ENCODE measurements at places on chromosomes 2 and 18. TPM values are rescaled to one million over a fixed set of nuclear protein-coding genes. Genes with fewer than 3 reads are reported as not detected.

- H3K27me3 ChIP-seq: no peaks in the 10 kb centered on the region
- H3K4me3 ChIP-seq: no peak overlapping the region
- no peaks in the 10 kb centered on the region for H3K4me1 ChIP-seq
- no peak for DNase-seq
These were observed 23.6 kb downstream of the TMEM178A start for GRCh38 chr2:39689272-39689841.

DNA sequence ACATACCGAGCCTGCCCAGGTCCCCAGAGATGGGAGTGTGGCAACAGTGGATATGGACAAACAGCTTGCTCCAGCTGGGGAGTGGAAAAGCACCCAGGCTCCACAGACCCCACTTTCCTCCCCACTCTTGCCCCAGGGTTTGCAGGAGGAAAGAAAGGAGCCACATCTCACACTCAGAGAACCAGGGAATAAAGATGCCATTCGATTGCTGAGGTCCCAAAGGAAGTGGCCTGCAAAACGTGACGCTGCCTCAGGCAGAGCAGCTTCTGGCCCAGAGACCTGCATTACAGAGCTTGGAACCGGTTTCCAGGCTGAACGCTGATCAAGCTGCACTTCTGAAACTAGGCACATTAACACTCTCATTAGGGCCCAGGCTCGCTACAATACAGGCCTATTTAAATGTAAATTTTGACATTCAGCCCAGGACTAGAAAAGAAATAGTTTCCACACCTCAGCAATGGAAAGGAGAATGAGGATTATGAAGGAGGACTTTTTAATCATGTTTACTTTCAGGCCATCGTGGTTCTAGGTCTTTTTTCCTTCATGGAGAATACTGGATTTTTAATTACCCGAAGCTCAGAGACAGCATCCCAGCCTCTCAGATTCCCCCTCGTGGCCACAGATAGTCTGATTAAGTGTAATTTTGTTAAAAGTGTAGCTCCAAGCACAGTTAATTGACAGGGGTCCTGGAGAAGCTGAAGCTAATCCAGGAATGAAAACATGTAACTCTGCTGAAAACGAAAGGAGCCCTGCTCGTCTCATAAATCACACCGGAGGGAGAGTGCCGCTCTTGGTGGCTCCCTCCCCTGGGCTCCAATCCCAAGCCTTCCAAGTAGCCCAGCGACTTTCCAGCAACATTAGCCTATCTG, 221.3 kb upstream of the RAB6C start:
- H3K4me1 ChIP-seq: no peaks in the 10 kb centered on the region
- H3K27me3 ChIP-seq: no peaks in the 10 kb centered on the region
- no peaks in the 10 kb centered on the region for H3K36me3 ChIP-seq
- DNase-seq: no peak
- no peak overlapping the region for H3K27ac ChIP-seq

DNA sequence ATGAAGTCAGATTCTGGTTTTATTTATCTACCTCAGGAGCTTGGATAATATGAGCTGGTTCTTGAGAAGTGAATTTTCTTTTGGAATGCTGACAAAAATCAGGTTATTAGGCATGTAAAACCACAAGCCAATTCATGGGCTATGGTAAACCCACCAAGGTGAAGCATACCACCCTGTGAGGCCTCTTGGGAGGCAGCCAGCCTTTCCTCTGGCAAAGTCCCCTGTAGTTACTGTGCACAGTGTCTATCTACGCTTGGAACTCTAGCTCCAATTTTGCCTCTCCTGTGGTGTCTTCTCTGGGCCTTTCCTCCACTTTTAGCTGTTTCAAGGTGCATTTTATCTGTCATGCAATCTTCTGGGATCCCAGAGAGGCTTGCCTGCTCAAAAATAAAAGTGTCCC, 242.7 kb upstream of the ZSWIM2 start:
- H3K4me1 ChIP-seq: no peaks in the 10 kb centered on the region
- H3K4me3 ChIP-seq: no peak overlapping the region
- no peaks in the 10 kb centered on the region for H3K27me3 ChIP-seq

The PROM2 gene
- total RNA-seq: 1.2 TPM

The TUBA4B gene
- not detected for total RNA-seq

DNA sequence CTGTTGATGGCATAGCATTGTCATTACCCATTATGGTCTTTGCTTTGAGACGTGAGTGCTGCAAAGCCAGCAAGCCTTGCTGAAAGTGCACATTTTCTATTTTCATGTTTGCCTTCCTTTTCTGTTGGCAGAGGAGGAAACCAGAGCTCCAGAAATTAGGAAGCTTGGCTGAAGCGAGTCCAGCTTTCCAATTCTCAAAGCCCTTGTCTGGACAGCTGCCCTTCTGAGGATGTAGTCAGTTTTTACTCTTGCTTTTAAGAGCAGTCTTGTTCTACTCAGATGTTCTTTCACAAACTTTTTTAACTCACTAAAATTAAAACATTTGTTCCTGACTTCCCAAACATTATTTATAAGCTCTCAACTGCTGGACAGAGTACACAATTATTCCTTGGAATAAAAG, 93.8 kb downstream of the ICOS start:
- no peaks in the 10 kb centered on the region for H3K4me1 ChIP-seq
- DNase-seq: no peak
- no peaks in the 10 kb centered on the region for H3K36me3 ChIP-seq
- H3K27ac ChIP-seq: no peak overlapping the region
- no peak overlapping the region for H3K4me3 ChIP-seq

- H3K4me3 ChIP-seq: no peak overlapping the region
- DNase-seq: no peak
- H3K27me3 ChIP-seq: no peaks in the 10 kb centered on the region
These were observed 113.6 kb downstream of the LRATD1 start for GRCh38 chr2:14746133-14746532.

- no peaks in the 10 kb centered on the region for H3K27me3 ChIP-seq
- peaks cover 10% of the 10 kb centered on the region for H3K36me3 ChIP-seq
- H3K4me3 ChIP-seq: no peak overlapping the region
- no peak for DNase-seq
- H3K4me1 ChIP-seq: peaks cover 17% of the 10 kb centered on the region
These were observed 28.4 kb downstream of the CFLAR start for GRCh38 chr2:201144101-201145051.

GRCh38 chr2:206858687-206859329, 80.5 kb upstream of the CPO start:
- no peak for DNase-seq
- peaks cover 3% of the 10 kb centered on the region for H3K4me1 ChIP-seq
- no peaks in the 10 kb centered on the region for H3K27me3 ChIP-seq
- no peak overlapping the region for H3K27ac ChIP-seq
- H3K4me3 ChIP-seq: no peak overlapping the region

The CROCC2 gene
- not detected for total RNA-seq

- H3K4me1 ChIP-seq: no peaks in the 10 kb centered on the region
- no peak overlapping the region for H3K4me3 ChIP-seq
- no peaks in the 10 kb centered on the region for H3K27me3 ChIP-seq
These were observed 382.8 kb downstream of the GPD2 start for GRCh38 chr2:156818944-156819343.

GRCh38 chr2:29361231-29361630, 246.0 kb downstream of the CLIP4 start:
- DNase-seq: peak; percentile 11
- peaks cover 3% of the 10 kb centered on the region for H3K27me3 ChIP-seq
- no peak overlapping the region for H3K4me3 ChIP-seq
- H3K27ac ChIP-seq: no peak overlapping the region
- no peaks in the 10 kb centered on the region for H3K4me1 ChIP-seq

DNA sequence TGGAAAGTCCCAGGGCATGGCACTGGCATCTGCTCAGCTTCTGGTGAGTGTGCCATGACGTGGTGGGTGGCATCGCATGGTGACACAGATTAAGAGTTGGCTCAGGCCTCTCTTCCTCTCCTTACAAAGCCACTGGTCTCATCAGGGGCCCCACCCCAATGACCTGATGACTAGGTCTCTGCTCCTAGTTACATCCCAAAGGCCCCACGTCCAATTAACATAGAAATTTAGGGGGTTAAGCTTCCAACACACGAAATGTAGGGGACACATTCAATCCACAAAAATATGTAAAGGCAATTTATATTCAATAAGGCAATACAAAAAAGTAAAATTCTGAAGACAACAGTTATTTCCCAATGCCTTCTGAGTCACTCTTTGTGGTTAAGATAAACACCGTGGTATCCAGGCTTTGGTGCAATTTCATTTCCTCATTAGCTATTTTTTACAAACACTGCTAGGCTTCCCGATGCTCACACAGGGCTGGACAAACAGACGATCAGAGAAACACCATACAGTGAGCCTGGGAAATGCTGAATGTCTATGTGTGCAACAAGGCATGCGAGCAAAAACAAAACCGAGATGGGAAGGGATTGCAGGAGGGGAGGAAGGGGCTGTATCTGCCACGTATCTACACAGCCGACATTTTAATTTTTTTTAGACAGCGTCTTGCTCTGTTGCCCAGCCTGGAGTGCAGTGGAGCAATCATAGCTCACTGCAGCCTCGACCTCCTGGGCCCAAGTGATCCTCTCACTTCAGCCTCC, 67.2 kb downstream of the MBP start:
- no peaks in the 10 kb centered on the region for H3K27me3 ChIP-seq
- DNase-seq: peak; percentile 90
- H3K4me3 ChIP-seq: no peak overlapping the region
- H3K4me1 ChIP-seq: peaks cover 75% of the 10 kb centered on the region
- H3K36me3 ChIP-seq: no peaks in the 10 kb centered on the region
- H3K27ac ChIP-seq: peak overlapping the region; percentile 96

GRCh38 chr2:148122788-148123187, 101.9 kb downstream of the MBD5 start:
- H3K36me3 ChIP-seq: no peaks in the 10 kb centered on the region
- H3K4me1 ChIP-seq: no peaks in the 10 kb centered on the region
- no peaks in the 10 kb centered on the region for H3K27me3 ChIP-seq
- no peak overlapping the region for H3K27ac ChIP-seq
- peak; percentile 56 for DNase-seq

DNA sequence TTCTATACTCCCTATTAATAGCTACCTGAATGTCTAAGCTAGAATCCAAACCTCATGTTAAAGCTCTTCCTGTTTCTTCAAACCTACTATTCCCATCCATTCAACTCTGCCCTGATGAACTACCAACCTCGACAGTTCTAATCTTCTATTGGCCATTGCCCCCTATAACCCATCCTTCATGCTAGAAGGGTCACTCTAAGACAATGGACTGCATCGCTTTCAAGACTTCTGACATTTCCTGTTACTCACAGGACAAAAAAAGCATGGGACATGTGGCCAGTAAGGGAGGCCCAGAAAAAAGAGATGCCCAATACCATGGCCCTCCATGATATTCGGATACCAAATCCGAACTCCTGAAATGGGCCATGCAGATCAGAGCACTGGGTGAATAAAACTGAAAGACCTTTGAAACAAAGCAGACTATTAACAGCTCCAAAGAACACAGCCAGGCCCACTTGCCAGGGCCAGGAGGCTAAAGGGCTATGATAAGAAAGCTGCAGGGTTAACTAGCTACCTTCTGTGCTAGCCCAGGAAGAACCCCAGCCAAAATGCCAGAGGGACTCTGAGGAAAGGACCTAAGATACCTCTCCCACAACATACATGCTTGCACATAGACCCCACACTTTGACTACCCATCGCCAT, 4.5 kb downstream of the B4GALT6 start:
- H3K27me3 ChIP-seq: no peaks in the 10 kb centered on the region
- H3K36me3 ChIP-seq: no peaks in the 10 kb centered on the region
- H3K4me3 ChIP-seq: no peak overlapping the region
- peaks cover 20% of the 10 kb centered on the region for H3K4me1 ChIP-seq
- H3K27ac ChIP-seq: peak overlapping the region; percentile 38

DNA sequence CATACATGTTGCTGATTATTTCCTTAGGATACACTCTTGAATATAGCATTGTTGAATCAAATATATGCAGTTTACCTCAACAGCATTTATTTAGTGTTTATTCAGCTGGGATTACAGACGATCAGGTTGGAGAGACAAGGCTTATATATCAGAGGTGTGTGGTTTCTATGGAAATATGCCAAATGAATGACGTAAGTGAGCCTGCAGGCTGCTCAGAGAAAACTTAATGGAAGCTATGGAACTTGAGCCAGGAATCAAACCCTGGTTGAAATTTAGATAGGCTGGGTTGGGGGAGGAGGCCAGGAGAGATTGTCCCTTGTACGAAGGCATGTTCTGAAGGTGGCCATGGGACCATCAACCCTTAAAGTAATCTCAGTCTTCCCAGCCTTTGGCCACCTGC, 79.5 kb downstream of the INPP4A start:
- H3K4me1 ChIP-seq: no peaks in the 10 kb centered on the region
- H3K27me3 ChIP-seq: no peaks in the 10 kb centered on the region
- no peak overlapping the region for H3K27ac ChIP-seq
- DNase-seq: peak; percentile 81

DNA sequence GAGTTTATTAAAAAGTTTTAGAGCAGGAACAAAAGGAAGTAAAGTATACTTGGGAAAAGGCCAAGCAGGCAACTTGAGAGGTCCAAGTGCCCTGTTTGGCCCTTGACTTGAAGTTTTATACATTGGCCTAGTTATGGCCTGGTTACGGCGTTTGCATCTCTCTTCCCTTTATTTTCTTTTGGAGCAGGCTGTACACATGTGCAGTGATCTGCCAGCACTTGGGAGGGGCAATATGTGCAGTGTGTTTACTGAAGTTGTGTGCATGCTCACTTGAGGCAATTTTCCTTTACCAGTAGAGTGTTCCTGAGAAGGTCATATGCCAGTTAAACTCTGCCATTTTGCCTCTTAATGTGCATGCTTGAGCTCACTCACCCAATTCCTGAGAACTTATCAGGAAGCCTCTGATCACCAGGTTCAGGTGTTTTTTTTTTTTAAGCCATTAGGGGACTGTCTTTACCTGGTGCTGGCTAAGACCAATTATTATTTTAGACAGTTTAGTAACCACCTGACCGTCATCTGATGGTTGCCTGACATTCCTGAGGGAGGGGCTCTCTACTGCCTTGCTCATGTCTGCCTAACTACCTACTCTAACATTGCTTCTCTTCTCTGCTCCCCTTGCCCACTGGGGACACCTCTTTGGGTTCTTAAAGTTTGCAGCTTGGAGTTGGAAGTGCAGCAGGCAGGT, 48.0 kb downstream of the SCN2A start:
- no peaks in the 10 kb centered on the region for H3K36me3 ChIP-seq
- H3K4me3 ChIP-seq: no peak overlapping the region
- H3K27me3 ChIP-seq: no peaks in the 10 kb centered on the region
- no peaks in the 10 kb centered on the region for H3K4me1 ChIP-seq

DNA sequence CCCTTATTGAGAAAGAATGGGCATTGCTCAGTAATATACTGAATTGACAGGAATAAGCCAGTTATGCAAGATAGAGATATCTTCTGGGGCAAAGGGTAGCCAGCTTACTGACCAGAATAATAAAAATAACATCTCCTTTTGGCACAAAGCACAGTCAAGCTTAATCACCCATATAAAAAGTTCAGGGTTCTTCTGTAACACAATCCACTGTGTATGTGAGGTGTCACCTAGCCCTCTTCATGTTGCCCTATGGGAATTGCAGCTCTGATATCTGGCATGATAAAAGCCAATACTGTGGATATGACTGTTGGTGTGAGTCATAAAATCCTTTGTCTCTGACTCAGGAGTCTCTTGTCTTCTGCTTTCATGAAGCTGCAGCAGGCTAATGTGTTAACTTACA, 90.8 kb downstream of the DSEL start:
- no peaks in the 10 kb centered on the region for H3K27me3 ChIP-seq
- no peaks in the 10 kb centered on the region for H3K36me3 ChIP-seq
- DNase-seq: peak; percentile 98
- peaks cover 11% of the 10 kb centered on the region for H3K4me1 ChIP-seq

Measured in astrocyte (in vitro differentiated cells and primary cell).